ENCODE measurements at places on chromosomes 5 and 9.

GRCh38 chr9:90998573-90998972, 197.0 kb downstream of the SYK start:
- DNase-seq: no peak

GRCh38 chr5:78602400-78602799, 46.2 kb downstream of the LHFPL2 start:
- no peak for DNase-seq

GRCh38 chr5:176737746-176738636, 72.4 kb upstream of the UNC5A start:
- no peak for DNase-seq

DNA sequence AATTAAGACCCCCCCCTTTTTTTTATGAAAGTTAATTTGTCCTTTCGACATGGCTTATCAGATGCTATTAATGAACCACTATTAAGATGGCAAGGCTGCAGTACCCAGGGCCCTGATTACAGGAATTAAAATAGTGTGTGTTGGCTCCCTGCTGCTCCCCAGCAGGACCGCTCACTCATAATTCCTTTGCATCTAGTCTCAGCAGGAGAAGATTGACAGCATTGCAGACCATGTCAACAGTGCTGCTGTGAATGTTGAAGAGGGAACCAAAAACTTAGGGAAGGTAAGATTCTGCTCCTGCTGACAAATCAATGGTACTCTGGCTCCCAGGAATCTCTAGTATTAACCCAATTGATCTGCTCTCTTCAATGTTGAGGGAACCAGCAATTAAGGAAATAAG, 61.0 kb downstream of the STX17 start:
- DNase-seq: no peak

GRCh38 chr9:4614627-4615026, 47.5 kb upstream of the PLPP6 start:
- no peak for DNase-seq

DNA sequence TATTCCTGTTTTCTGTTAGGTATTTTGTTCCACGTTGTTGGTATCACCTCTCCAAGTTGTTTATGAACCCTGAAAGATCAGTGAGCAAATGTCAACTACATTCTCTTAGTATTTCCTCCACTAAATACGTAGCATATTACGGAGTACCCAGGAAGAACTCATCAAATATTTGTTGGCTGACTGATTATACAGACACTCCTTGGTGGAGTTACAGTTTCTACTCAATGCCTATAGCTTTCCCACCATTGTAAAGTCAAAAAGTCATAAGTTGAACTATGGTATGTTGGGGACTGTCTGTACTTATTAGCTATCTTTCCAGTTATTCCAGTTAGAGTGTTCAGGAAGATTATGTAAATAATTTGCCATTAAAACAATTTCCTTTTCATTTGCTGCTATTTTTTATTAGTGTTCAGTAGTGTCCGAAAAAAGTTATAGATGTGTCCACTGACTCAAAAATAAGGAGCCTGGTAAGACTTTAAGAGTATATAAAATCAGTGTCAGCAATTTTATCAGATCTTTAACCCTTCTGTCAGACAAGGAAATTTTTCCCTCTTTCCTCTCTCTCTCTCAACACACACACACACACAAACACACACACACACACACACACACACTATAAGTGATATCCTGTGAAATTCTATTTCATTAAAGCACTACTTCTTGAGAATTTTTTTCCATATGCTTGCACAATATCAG, 6.8 kb upstream of the APBA1 start:
- DNase-seq: no peak

- DNase-seq: no peak
Observed at GRCh38 chr5:74266836-74267235, 373.7 kb downstream of the ENC1 start.

- no peak for DNase-seq
Observed at GRCh38 chr5:4028384-4028783, 432.8 kb downstream of the IRX1 start.

GRCh38 chr9:70994582-70994981, 126.8 kb downstream of the TRPM3 start:
- DNase-seq: no peak

GRCh38 chr5:80937584-80938356, 22.4 kb upstream of the RASGRF2 start:
- peak; percentile 19 for DNase-seq

GRCh38 chr9:112015149-112015548, 118.5 kb downstream of the UGCG start:
- DNase-seq: no peak

DNA sequence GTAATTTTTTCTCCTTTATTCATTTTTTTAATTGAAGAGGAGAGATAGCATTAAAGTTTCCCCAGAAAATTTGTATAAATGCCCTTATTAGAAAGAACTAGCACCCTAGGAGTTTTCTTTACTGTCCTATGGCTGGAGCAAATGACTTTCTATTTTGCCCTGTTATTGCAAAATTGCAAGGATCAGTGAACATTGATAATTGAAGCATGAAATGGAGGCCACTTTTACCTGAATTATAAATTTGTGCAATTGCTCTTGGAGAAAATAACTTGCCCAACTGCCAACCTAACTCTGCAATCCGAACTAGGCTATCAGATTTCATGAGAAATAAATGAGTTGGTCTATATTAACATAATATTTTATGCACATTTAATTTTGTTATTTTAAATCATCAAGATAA, 111.9 kb downstream of the MTRR start:
- DNase-seq: no peak

- no peak for DNase-seq
Observed at GRCh38 chr5:168317096-168317520, 25.7 kb downstream of the WWC1 start.

- DNase-seq: no peak
Observed at GRCh38 chr5:81216152-81216551, 17.0 kb upstream of the CKMT2 start.

- no peak for DNase-seq
Observed at GRCh38 chr5:101878190-101878589, 417.9 kb downstream of the SLCO4C1 start.

DNA sequence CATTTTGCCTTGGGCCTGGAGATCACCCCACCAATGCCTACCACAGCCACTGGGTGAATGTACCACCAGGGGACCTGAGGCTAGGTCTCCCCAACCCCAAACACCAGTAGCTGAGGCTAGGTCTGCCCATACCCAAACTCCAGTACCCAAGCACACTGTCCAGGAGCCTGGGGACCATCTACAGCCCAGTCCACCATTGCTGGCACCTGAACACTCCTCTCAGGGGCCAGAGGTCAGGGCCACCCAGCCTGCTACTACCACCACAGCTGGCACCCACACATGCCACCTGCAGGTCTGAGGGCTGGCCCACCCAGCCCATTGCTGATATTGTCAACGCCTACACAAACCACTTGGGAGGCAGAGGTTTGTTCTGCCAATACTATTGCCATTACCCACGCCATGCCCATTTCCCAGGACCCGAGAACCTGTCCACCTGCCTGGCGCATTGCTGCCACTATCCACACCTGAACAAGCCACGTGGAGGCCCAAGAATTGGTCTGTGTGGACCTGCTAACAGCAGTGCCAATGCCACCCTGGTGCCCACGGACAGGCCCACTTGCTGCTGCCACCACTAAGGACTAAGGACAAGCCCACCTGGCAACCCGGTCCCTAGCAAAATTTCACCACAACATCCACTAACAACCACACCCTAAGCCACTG, 59.2 kb downstream of the ZDHHC21 start:
- no peak for DNase-seq

Data from amniotic epithelial cell (primary cell).